Activated CD8-positive, alpha-beta memory T cell treated with anti-CD3 and anti-CD28 coated beads, Interleukin-2, amount 50 U/mL, for 4 hours (primary cell): ENCODE measurements at places on chromosomes 12 and 14.

DNA sequence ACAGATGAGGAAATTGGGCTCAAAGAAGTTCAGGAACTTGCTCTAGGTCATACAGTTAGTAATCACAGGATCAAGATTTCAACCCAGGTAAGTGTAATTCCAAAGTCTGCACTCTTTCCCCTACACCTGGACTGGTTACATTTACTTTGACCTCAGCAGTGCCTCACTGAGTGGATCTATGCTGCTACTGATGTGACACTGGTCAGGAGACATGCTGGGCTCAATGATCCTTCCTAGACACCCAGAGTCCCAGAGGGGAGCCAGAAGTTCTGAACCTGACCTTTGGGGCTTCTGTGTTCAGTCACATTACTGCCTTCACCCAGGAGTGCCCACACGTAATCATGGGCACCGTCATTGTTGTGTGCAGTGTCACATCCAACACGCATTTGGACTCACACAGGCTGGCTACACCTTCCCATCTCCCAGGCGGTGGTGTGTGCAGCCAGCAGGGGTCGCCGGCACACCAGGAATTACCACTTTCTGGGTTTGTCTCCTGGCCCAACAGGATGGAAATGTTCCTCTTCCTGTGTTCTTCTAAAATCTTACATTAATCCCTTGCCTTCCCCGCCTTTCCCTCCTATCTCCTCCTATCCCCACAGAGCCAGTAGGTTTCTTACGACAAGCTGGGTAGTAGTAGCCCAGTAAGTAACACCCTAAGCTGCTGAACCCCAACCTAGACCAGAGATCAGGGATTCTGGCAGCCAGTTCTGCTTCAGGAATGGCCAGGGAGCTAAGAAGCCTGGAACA lies 25.6 kb downstream of the CALCOCO1 start:
- DNase-seq = peak; percentile 78

GRCh38 chr12:70983692-70984091 lies 63.2 kb upstream of the PTPRR start:
- DNase-seq = no peak

DNA sequence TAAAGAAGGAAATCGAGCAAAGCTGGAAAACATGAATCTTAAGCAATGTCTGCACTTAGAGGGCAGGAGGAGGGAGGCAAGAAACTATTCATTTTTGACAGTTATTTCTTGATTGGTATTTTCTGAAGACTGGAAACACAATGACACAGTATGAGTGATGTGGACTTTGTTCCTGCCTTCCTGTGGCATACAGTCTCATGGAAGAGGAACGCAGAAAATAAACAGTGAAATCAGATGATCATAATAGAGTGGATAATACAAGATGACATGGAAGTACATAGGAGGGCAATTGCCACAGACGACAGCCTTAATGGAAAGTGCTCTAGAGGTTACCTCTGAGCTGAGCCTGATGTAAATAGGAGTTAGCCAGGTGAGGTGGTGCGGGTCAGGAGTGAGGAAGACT lies 140.4 kb upstream of the MAX start:
- no peak for DNase-seq

DNA sequence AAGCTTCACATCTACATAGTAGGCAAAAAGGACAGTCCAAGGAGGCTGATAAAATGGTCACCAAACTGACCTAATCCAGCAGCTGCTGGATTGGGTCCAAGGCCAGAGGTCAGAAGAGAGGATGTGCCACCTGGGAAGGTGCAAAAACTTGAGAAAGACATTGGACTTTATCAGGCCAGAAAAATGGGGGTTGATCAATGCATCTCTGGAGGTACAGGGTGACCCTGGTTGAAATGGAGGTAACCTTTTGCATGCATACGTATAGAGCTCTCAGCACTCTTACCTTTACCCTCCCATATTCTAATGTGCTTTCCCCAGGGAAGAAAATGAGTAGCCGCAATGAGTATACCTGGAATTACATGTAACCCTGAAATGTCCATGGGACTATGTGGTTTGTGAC lies 16.0 kb downstream of the BTG1 start:
- DNase-seq = no peak

GRCh38 chr12:103851127-103851526 lies 10.1 kb upstream of the NT5DC3 start:
- no peak for DNase-seq

DNA sequence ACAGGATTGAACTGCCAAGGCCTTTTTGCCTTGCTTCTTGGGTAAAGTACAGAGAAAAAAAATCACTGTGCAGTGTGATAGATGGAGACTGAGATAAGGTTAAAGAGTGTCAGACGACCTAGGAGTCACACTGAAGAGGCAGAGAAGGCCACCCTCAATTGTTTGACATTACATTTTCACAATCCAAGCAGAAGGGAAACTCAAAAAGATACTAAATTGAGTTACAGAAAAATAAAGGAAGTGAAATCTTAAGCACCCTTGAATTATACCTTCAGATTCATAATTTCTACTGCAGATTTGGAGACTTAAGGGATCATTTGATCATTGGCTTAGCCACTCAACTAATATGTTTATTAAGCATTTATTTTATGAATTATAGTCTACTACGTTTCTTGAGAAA lies 97.1 kb downstream of the MYF5 start:
- no peak for DNase-seq

DNA sequence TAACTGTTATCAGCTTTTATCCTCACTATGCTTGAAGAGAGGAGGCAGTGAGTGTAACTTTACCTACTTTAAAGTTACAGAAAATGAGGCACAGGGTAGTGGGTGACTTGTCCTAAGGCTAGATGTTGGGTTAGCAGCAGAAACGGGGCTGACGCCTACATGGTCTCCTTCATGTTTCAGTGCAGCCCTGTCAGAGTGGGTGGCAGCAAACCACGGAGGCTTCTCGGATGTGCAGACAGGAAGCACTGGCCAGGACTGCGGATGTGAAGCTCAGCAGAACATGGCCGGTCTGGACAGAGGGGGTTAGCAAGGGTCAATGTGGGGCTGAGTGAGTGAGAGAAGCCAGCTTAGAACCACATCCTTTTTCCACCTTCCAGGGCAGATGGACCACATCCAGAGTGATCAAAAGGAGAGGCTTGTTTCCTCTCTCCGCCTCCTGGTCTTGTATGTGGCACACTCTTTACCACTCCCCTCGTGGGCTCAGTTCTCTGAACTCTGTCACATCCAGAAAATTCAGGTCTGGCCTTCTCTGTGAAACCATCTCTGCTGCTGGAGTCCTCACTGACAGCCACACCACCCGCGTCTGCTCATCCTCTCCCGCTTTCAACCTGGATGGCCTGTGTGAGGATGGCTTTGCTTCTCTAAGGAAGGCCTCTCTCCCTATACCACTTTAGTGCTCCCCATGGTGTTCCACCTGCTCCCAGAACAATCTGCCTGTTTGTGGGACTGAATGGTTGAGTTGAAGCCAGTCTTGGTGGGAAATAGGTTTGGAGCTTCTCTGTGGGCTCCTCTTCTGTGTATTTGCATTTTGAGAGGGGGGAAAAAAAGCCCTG lies 14.1 kb downstream of the SUSD6 start:
- DNase-seq = peak; percentile 70

DNA sequence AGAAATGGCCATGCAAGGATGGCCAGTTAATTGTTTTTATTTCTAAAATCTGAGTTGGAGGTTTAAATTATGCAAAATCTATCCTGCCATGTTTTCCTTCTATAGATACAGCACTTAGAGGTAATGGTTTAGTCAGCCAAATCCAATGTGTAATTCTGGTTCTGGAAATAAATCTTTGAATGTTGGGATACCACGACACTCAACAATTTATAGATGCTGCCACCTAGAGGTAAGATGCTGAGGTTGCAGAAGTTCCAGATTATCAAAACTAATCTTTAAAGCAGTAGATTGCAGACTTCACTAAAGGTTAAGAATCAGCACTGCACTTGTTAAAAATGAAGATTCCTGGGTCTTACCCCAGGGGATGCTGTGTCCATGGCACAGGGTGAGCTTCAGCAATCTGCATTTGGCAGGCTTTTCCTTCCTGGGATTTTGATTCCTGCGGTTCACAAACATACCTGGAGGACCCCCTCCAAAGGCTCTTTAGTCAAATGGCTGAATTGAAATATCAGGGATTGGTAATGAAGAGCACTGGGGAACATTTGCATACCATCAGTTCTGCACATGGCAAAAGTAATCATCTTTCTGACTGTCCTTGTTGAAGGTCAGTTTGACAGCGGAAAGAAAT lies 53.4 kb upstream of the ANO4 start:
- no peak for DNase-seq

GRCh38 chr12:57011438-57012424 lies 4.6 kb downstream of the TAC3 start:
- no peak for DNase-seq

DNA sequence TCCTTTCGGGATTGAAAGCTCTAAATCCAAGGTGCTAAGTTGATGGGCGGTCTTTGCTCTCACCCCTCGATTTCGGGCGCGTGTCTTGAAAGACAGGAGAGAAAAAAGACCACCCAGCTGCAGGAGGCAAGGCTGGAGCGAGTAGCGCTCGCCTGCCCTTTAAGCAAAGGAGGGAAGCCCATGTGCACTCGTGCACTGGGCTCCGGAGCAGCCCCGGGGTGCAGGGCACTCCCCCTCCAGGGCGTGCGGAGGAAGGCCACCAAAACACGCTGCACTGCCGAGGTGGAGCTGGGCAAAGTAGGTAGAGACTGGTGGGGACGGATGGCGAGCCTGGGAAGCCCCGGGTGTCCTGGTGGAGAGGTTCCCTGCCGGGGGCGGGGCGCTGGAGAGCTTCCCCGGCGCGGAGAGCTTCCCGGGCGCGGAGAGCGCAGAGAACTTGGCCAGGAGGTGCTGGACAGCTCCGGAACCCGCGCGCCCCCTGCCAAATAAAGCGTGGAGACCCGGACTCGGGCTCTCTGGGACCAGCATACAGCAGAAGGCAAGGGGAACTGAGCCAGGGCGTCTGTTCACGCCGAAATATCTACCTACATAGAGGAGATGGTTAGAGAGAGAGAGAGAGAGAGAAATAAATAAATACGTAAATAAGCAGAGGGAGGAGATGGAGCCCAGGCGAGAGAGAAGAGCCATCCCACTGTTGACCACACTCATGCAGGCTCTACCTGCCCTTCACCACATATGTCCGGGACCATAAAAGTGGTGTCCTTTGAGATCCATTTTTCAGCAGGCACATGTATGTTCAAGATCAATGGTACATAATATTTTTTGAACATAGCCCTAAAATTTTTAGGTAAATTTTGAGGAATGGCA lies 662 bp upstream of the NELL2 start:
- peak; percentile 55 for DNase-seq
